Activated CD4-positive, alpha-beta memory T cell treated with anti-CD3 and anti-CD28 coated beads, Interleukin-2, amount 10 ng/mL, durations not matched to agents 7 days and 5 days (primary cell): ENCODE measurements at places on chromosomes 1 and 21.
A peak's percentile ranks its signal among the peaks of the same experiment; 100 is the strongest.

- peak; percentile 22 for DNase-seq
Observed at GRCh38 chr1:46244656-46245371, 2.7 kb upstream of the RAD54L start.

GRCh38 chr1:199472018-199472417 is 555.5 kb upstream of the NR5A2 start:
- DNase-seq = no peak

DNA sequence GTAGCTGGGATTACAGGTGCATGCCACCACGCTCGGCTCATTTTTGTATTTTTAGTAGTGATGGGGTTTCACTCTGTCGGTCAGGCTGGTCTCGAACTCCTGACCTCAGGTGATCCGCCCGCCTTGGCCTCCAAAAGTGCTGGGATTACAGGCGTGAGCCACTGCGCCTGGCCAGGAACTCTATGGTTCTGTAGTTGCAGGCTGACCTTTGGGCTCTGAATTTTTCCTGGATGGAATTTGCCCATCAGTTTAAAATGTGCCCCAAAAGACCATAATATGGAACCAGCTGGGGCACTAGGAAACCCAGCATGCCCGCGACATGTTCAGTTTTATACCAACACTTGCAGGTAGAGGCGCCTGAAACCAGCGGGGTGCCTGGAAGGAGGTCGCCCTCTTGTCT is 1.6 kb upstream of the SCNN1D start:
- DNase-seq = no peak

- peak; percentile 72 for DNase-seq
Observed at GRCh38 chr1:150561254-150561973, 12.2 kb downstream of the ADAMTSL4 start.

GRCh38 chr1:70277875-70278274 is 56.7 kb downstream of the SRSF11 start:
- no peak for DNase-seq

GRCh38 chr1:160646711-160647328 is at the start of gene SLAMF1:
TSS of gene SLAMF1 (minus strand) at chr1:160647044. CDS start at chr1:160646945, 99 bp downstream.
- peak; percentile 49 for DNase-seq
